Fibroblast of mammary gland (primary cell): ENCODE measurements at places on chromosomes 13 and 19.

DNA sequence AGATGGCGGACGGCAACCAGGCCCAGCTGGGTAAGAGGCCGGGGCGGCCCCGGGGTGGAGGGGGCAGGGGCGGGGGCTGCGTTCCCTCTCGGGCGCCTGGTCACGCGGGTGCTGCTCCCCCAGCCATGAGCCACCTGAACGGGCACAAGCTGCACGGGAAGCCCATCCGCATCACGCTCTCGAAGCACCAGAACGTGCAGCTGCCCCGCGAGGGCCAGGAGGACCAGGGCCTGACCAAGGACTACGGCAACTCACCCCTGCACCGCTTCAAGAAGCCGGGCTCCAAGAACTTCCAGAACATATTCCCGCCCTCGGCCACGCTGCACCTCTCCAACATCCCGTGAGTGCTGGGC lies 11.1 kb downstream of the PTBP1 start:
- DNase-seq, result no peak

DNA sequence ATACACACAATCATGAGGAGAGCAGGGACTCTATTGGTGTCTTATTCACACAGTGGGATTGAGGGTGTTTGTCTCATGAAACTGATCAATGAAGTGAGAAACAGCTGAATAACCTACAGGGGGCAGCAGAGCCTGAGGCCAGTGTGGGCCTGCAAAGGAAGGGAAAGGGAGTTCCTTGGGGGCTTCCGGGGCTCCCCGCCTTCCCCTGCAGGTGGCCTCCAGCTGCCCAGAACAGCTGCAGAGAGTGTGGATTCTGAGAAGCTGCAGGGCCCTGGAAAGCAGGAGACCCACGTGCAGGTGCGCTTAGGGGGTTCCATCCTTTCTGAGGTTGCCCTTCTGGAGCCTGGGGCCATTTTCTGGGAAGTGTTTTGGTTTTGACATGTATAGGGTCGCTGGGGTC lies 20.1 kb downstream of the ZNF763 start:
- no peak for DNase-seq

DNA sequence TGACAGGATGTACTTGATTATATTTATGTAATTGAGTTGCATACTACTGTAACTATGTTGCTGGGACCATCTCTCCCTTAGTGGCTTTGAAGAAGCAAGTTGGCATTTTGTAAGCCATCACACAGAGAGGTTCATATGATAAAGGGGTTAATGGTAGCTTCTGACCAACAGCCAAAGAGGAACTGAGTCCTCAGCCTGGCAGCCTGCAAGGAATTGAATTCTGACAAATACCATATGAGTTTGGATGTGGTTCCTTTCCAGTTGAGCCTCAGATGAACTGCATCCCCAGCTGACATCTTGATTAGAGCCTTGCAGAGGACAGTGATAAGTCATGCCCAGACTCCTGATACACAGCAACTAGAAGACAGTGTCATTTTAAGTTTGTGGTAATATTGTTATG lies 8.6 kb upstream of the MYCBP2 start:
- DNase-seq, result no peak

GRCh38 chr19:1512671-1513498 lies at the start of gene ADAMTSL5:
Gene ADAMTSL5 (minus strand): TSS chr19:1513019. CDS start chr19:1510943, 2,076 bp downstream.
- DNase-seq, result peak; percentile 37

DNA sequence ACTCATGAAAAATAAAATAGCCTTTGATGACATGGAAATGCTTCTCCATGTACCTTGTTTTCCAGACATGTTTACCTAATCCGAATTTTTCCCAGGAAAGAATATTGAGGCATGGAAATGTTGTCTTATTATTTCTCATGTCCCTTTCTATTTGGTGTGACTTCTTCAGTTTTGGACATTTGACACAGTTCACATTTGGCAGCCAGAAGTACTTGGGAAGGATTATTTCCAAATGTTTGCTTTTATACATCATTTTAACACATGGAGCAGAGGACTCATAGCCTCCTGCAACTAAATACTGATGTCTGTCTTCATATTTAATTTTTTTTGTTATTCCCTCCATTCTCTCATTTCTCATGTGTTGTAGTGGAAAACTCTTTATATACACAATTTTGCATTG lies 94.3 kb downstream of the POSTN start:
- DNase-seq, result no peak

GRCh38 chr13:91504216-91504615 lies 105.8 kb downstream of the GPC5 start:
- no peak for DNase-seq

- DNase-seq, result peak; percentile 93
Observed at GRCh38 chr13:113448885-113449692, 4.2 kb downstream of the ADPRHL1 start.

GRCh38 chr13:40665126-40666044 lies 1.1 kb downstream of the FOXO1 start:
- DNase-seq, result no peak

GRCh38 chr19:38710928-38711725 lies 33.1 kb downstream of the CAPN12 start:
- DNase-seq, result peak; percentile 70

- DNase-seq, result no peak
Observed at GRCh38 chr13:87124785-87125074, 546.4 kb upstream of the SLITRK5 start.

- no peak for DNase-seq
Observed at GRCh38 chr13:59439776-59440428, 723.8 kb downstream of the DIAPH3 start.

DNA sequence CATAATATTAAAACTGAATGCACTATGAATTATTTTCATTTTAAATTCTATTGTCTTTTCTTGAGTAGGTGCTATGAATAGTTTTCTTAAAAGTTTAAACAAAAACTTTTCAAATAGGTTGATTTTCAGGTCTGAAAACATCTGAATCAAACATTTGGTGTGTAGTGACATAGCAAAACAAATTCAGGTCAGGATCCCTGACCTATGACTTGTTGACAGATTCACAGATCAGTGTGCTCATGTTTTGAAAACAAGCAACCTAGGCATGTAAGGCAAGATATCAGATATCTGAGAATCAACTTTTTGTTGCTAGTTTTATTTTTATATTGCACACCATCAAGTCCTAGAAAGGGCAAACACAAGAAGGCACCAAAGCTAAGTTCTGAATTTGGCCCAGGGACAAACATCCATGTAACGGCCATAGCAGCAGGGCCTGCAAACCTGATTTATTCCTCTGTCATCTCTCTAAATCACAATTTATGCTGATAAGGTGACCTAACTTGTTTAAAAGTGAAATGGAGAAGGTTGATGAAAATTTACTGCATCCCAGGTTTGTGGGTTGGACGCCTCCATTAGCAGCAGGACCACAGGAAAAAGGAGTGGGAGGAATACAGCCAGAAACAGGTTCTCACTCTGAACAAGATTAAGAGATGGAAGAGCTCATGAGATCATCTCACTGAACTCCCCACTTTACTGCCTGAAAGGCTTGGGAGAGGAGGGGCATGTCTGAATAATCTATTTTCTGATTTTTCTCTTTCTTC lies 337.7 kb downstream of the KCNRG start:
- no peak for DNase-seq

- DNase-seq, result no peak
Observed at GRCh38 chr13:46850214-46850613, 46.6 kb downstream of the HTR2A start.

- no peak for DNase-seq
Observed at GRCh38 chr13:57409656-57410055, 221.9 kb upstream of the PCDH17 start.

GRCh38 chr19:35773020-35773806 lies 2.2 kb upstream of the ARHGAP33 start:
- DNase-seq, result peak; percentile 76

DNA sequence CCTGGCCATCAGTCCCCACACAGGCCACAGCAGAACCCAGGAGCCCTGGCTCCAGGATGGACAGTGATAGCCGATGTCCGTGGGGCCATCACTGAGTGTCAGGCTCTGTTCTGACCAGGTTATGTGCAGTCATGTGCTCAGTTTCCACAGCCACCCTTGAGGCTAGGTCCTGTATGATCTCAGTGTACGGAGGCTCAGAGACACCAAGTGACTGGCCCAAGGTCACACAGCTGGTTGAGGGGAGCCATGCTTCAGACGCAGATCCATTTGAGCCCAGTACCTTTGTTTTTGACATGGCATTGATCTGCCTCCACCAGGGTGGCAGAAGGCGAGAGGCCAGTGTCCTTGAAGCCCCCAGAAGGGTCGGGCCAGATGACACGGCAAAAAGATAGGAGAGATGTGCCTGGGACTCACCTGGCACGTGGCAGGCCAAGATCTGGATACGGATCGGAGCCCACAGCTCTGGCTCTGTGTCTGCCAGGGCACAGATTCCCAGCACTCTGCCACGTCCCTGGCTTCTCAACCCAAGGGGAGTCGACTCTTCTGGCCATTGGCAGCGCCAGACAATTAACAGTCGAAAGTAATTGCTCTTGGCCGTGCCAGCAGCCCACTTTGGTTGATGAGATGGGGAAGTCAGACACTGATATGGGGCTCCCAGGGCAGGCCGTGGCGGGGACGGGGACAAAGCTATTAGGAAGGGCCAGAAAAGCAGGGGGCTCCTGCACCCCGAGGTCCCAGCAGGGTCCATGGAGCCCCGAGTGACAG lies 15.6 kb downstream of the EVI5L start:
- no peak for DNase-seq

- DNase-seq, result peak; percentile 43
Observed at GRCh38 chr13:26923824-26924605, 163.4 kb upstream of the GPR12 start.

DNA sequence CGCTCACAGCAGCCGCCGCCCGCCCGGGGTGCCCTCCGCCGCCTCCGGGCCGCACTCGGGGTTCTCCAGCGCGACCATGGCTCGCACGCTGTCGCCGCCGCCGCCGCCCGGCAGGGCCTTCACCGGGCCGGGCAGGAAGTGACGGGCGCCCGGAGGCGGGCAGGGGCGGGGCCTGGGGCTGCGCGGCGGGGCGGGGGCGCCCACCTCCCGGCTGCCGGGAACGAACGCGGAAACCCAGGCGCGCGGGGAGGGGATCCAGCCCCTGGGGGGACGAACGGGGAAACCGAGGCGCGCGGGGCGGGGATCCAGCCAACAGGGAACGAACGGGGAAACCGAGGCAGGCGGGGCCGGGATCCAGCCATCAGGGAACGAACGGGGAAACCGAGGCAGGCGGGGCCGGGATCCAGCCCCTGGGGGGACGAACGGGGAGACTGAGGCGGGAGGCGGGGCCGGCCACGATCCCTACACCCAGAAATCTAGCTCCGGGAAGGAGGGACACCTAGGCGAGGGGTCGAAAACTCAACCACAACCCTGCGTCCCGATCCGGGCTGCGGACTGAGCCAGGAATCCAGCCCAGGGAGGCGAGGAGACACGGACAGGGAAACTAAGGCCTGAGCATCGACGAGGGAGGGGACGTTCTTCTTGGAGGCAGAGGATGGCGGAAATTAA lies at the start of gene R3HDM4:
R3HDM4 (minus strand) TSS at position 140 of the 669 bp plus-strand sequence; CDS start at position 78, 62 bp downstream.
- peak; percentile 30 for DNase-seq

GRCh38 chr19:10238172-10238783 lies 7.1 kb upstream of the S1PR2 start:
- peak; percentile 94 for DNase-seq

DNA sequence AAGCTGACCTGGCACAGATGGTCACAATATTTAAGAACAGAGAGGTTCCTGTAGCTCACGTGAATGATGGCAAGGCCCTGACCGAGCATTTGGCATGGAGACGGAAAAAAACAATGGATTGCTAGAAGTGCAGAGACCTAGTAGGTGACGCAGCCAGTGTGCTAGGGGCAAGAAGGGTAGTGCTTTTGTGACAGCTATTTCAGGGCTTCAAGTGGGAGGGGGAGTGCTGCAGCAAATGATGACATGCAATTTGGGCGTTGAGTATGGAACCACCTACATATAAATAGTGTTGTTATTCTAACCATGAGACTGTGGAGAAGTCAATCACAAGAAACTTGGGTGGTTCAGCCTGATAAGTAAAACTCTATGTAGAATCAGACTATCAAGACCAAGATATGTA lies 65.7 kb upstream of the IL17D start:
- no peak for DNase-seq

DNA sequence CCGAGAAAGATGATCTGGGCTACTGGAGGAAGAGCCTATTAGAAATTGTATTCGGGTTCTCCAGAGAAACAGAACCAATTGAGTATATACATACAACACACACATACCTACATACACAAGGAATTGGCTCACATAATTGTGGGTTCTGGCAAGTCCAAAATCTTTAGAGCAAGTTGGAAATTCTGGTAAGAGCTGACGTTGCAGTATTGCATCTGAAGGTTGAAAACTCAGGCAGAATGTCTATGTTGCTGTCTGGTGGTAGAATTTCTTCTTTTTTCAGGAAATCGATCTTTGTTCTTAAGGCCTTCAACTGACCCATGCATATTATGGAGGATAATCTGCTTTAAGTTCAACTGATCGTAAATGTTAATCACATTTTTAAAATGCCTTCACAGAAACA lies 15.5 kb upstream of the OLFM4 start:
- no peak for DNase-seq
